ENCODE measurements at places on chromosomes 16 and 17.

DNA sequence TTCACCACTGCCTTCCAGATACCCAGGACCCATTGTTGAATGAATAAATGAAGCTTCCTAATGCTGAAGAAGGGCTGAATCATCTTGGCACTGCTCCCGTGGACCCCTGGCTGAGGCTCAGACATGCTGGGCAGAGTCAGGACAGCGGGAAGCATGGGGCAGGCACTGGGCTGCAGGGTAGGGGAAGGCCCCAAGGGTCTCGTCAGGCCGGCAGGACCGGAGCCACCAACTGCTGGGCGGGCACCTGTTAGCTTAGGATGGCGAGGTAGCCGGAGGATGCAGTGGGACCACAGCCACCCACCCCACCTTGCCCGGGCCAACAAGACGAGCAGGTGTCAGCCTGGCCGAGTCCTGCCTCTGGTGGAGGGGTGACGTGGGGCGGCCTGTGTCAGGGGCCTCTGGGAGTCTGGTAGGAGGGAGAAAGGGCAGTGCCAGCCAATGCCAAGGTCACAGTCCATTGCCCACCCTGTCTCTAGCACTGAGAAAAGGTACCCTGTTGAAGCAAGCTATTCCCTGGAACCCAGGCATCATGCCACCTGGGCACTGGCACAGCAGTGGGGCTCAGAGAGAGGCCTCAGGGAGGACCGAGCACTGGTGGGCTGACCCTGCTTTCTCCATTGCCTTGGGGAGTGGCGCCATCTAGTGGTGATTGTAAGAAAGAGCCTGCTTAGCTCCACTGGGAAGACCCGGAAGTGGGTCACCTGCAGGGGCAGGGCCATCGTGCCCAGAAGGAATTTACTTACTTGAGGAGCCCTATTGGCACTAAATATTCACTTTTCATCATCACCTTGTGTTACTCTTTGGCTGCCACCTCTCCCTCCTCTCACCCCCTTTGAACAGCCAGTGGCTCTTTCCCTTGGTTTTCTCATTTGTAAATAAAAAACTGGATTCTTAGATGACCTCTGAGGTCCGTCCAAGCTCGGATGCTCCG lies 3.0 kb upstream of the DLX3 start:
- DNase-seq = peak; percentile 62

- no peak for DNase-seq
Observed at GRCh38 chr16:85281181-85281580, 168.9 kb upstream of the CIBAR2 start.

GRCh38 chr16:52597772-52598483 lies 51.0 kb upstream of the TOX3 start:
- no peak for DNase-seq

DNA sequence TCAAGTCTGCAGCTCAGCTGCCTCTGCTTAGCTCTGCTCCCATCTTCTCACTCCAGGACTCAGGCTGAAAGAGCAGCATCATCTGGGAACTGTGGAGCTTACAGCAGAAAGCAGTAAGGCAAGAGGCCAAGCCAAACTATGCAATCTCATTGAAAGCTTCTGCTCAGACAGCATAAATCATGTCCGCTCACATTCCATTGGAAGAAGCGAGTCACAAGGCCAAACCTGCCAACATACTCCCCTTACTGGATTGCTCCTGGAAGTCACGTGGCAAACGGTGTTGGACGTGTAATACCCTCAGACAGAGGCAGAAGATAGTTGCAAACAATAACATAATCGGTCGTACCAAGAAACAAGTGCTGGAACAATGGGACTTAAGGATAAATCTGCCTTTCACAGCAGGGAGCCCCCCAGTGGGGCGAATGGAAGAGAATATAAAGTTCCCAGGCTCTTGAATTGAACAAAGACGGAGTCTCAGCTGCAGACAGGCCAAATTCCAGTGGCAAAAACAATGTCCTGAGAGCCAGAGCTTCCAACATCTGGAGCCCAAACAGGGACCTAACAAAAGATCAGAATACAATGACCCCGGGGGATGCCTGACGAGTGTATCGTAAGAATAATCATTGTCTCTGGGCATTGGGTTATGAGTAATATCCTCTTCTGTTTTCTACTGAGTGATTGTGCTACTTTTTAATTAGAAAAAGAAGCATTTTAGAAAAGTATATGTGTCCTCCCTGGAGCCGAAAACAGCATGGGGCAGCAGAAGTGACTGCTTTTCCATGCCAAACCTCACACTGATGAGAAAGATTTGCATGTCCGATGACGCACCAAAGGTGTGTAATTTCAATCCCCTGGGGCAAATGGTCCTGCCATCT lies 68.4 kb downstream of the CMC2 start:
- peak; percentile 29 for DNase-seq

DNA sequence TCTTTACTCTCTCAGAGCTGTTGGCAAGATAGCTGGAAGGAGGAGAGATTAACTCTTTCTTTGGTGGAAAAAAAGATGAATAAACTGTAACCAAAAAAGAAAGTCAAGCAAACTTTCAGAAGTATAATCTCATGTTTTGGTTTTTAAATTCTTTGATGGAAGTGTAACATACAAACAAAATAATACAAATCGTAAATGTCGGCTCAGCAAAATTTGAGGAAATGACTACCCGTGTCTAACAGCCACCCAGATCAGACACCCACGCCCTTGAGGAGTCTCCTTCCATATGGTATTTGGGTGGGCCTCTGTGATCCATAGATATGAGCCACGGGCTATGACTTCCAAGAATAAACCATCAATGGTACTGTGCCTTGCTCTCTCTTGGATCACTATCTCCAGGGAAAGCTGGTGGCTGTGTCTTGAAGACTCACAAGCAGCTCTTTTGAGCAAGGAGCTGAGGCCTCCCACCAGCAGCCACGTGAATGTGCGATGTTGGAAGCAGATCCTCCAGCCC lies 9.6 kb upstream of the CD300C start:
- no peak for DNase-seq

DNA sequence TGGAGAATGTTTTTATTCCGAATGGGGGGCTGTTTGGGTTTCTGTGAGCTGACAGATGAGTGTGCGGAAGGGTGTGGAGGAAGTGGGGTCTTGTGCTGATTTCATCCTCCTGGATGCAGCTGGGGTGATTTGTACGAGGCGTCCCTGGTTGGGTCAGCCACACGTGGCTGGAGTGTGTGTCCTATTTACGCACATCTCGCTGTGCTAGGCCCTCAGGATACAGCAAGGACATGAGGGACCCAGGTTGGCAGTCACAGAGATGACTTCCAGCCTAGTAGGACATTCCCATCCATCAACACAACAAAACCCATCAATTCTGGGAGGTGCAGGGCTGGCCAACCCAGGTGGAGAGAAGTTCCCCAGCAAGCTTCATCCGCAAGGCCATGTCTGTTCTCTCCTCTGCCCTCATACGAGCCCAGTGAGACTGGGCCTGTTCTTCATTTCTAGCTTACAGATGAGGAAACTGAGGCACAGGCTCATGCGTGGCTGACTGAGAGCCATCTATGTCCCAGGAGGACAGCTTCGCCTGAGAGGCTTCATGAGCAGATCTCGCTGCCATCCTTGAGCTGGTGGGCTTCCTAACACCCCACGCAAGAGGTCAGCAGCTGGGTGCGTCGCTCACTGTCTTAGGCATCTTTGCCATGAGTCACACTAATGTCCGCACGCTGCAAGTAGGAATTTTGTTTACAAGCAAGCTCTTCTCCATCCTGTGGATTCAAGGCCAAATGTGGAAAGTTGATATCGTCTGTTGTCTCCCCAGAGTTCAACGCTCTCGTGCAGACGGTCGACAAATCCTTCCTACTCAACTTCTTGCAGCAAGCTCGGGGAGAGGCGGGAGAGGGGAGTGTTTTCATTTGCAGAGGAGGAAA lies 24.4 kb downstream of the IRF8 start:
- DNase-seq = no peak

DNA sequence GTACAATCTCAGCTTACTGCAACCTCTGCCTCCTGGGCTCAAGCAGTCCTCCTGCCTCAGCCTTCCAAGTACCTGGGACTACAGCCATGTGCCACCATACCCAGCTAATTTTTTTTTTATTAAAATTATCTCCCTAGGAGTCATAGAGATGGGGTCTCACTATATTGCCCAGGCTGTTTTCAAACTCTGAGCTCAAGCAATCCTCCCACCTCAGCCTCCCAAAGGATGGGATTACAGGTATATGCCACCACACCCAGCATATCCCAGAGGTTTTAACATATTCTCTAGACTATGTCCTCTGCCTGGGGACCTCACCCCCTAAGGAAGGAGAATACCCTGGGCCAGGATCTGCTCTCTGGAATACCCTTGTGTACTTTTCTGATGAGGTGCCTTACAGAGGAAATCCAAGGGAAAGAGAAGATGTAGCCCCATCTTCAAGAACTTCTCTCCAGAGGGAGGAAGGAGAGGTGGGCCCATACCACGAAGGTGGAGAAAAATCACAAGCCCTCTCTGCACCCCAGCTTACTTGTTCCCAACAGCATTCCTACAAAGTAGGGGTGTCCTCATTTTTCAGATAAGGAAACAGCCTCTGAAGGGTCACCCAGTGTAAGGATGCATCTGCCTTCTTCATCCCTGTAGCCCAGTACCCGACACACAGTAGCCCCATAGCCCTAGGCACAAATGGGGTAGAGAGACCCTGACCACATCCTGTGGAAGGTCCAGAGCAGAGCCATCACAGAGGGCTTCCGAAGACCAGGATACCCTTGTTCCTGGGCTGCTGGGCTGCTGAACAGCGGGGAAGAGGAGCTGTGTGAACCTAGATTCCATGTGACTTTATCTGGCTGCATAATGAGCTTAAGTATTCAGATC lies 151.6 kb downstream of the SOCS1 start:
- no peak for DNase-seq

GRCh38 chr17:17548044-17548443 lies 43.5 kb downstream of the PEMT start:
- DNase-seq = no peak

- no peak for DNase-seq
Observed at GRCh38 chr16:77785373-77785764, 3.0 kb upstream of the VAT1L start.

- DNase-seq = no peak
Observed at GRCh38 chr17:79224476-79224875, 149.9 kb downstream of the ENGASE start.

DNA sequence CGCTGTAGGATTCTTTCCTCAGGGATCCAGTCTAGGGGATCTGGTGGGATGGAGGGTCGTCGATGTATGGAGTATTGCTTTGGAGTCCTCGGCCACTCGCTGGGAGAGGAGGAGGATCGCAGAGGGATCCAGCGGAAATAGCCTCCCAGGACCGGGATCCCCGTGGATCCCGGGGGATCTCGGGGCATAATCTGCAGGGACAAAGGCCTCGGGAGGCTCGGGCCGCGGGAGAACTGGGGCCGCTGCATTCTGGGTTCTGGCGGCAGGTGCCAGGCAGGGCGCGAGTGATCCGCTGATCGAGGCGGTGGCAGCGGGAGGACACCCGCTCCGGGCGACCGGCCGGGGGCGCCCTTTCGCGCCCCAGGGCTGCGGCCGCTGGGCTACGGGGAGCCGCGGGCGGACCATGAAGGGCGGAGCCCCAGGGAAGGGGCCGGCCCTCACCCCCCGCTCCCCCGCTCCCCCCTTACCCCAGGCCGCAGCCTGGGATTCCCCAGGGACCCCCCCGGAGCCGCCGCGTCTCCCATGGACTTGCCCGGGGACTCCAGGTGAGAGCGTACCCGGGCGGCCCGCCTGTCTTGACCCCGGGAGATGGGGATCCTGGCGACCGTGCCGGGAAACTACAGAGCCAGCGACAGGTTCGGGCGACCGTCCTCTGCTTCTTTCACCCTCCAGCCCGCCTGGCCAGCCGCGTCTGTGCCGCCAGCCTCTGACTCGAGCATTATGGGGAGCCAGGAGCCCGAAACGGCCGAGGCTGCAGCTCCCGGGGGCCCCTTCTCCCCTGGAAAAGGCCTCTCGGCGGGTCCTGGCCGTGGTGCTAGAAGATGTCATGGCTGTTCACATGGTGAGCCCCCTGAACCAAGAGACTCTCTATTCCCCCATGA lies 604 bp downstream of the PRR14 start:
- no peak for DNase-seq

DNA sequence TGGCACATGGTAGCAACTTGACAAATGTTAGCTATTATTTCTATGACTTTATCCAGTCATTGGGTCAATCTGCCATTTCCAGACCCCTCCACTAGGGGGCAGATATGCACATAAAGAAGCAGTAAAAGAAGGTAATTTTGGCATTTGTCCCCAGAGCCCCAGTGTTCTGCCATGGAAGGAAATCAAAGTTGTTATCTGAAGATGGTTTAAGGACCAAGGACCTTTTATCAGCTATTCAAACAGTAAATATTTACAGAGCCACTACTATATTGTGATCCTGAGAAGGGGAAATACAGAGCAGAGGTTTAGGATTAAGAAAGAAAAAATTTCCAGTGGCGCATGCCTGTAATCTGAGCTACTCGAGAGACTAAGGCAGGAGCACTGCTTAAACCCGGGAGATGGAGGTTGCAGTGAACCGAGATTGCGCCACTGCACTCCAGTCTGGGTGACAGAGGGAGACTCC lies 20.0 kb downstream of the TRAF4 start:
- no peak for DNase-seq

- peak; percentile 71 for DNase-seq
Observed at GRCh38 chr17:69492410-69493071, 78.0 kb downstream of the MAP2K6 start.

GRCh38 chr17:2707721-2708584 lies 3.6 kb downstream of the CLUH start:
- no peak for DNase-seq

- no peak for DNase-seq
Observed at GRCh38 chr17:81616877-81617276, 20.0 kb downstream of the NPLOC4 start.

DNA sequence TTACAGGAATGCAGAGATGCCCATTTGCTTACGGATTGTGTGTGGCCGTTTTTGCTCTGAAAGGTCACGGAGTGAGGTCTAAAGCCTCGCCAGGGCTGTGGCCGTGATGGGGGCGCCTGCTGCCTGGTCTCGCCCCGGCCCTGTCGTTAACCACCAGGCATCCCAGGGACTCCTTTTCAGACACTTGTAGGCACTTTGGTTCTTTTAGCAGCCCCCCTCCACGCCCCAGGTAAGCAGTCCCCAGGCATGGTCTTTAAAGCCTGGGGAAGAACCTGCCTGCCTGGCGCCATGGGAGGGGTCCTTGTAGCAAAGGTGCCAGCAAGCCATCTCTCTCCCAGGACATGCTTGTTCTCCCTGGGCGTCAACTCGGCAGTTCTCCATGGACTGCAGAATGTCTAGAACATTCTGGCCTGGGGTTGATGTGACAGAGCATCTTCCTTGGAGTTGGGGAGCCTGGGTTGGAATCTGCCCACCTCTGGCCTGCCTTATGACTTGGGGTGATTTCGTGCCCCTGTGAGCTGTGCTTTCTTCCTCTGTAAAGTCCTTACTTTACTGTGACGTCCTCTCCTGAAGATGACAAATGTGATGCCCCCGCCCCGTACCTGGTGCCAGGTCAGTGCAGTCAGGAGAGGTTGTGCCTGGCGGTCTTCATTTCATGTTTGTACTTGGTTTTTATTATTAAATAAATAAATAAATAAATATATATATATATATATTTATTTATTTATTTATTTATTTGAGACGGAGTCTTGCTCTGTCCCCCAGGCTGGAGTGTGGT lies 5.4 kb downstream of the KCTD5 start:
- DNase-seq = no peak

GRCh38 chr16:79265701-79266100 lies 334.8 kb downstream of the MAF start:
- no peak for DNase-seq
